ENCODE measurements at places on chromosomes 16 and 17.

DNA sequence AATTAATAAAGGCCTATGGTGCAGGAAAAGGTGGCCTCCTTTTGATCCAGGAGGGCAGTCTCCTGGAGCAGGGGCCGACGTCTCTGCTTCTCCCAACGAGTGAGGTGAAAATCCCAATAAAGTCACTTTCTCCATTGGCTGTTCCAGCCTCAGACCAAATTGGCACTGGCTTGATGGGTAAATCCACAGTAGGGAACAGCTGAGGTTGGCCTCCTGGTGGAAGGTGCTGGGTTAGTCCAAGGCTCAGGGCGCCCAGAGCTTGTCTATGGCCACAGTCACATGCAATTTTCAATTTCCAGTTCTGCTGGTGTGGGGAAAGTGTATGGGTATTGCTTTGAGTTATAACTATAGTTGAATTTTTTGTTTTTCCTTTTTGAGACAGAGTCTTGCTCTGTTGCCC lies 79.0 kb downstream of the NETO2 start:
- no peak for DNase-seq

GRCh38 chr17:83180264-83180995 lies 101.0 kb downstream of the METRNL start:
- DNase-seq = no peak

GRCh38 chr16:1119766-1120576 lies 23.9 kb upstream of the C1QTNF8 start:
- DNase-seq = no peak

- DNase-seq = no peak
Observed at GRCh38 chr17:4950075-4950745, 709 bp upstream of the ENO3 start.

DNA sequence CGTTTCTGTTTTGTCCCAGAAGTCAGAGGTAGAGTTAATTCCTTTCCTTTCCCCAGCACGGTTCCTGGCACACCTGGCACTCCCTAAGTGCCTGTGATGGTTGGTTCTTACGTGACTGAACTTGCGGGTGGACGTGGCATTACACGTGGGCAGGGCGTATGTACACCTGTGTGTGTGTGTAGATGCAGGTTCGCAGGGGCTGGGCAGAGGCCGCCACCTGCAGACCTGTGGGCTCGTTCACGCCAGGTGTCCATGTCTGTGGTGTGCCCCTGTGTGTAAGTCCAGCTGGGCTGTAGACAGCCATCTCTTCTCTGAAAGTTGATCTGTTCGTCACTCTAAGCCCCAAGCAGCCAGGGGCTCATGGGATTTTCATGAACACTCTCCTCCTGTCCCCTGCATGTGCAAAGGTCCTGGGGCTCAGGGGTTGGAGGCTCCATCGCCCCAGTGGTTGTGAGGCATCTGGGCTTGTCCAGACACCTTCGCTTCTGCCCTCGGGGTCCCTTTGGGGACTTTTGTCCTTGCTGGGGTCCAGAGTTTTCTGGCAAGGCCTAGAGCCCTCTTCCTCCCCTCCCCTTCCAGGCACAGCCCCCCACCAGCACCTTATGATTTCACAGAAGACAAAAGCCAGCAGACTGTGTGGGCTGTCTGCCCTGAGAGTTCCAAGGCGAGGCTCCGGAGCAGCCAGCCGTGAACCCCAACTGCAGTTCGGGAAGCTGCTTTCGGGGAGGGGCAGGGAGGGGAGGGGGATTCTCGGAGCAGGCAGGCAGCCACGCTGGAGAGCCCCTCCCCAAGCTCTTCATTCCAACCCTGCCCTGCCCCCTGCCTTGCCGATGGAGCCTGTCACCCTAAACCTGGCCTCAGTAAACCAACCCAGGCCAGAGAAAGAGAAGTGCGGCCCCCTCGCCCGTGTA lies 5.4 kb upstream of the FSCN2 start:
- no peak for DNase-seq

DNA sequence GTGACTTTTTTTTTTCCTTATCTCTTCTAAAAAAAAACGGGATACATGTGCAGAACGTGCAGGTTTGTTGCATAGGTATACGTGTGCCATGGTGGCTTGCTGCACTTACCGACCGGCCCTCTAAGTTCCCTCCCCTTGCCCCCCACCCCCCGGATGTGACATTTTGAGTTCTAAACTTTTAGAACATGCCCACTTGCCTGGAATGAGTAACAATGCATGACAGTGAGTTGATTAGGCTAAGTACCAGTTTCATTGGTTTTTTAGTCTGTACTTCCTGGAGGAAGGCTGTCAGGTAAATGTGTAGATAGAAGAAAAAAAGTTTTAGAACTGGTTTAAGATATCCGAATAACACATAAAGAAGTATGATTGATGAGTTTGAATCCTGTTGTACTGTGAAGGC lies 4.0 kb downstream of the BPTF start:
- no peak for DNase-seq

DNA sequence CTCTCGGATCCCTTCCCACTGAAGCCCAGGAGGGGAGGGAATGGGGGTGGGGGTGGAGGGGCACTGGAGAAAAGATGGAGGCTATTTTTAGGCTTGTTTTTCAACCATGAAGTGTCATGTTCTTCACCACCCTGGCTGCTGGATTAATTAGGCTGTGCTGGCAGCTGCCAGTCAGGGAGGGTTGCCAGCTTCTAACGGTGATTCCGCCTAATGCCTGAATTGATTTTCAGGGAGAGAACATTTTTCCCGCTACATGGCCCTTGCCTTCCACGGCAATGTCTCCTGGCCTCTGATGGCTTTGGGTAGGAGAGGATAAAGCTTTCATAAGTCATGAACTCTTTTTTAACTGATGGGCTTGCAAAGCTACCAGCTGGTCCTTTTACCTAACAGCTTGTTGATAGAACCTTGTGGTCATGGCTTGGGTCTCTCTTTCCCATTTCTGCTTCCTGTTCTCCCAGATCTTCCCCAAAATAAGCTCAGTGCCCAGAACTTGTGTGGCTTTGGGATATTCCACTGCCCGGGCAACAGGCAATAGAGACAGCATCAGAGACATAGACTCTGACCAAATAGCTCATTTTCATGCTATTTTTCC lies 167.4 kb downstream of the PITPNC1 start:
- DNase-seq = no peak

DNA sequence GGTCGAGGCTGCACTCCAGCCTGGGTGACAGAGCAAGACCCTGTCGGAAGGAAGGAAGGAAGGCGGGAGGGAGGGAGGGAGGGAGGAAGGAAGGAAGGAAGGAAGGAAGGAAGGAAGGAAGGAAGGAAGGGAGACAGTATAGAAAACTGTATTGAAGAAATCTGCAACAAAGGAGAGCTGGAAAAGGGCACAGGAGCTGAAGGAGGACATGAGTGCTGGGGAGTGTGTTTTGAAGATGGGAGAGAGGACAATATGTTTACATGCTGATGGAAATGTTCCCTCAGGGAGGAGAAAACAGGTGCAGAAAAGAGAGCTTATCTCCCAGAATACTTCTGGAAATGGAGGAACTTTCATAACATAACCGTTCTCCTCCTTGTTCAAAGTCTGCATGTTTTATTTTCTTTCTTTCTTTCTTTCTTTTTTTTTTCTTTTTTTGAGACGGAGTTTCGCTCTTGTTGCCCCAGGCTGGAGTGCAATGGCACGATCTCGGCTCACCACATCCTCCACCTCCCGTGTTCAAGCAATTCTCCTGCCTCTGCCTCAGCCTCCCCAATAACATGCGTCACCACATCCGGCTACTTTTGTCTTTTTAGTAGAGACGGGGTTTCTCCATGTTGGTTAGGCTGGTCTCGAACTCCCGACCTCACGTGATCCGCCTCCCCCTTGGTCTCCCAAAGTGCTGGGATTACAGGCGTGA lies 2.7 kb upstream of the HAP1 start:
- DNase-seq = no peak

- no peak for DNase-seq
Observed at GRCh38 chr16:84704253-84704652, 4.5 kb downstream of the USP10 start.

DNA sequence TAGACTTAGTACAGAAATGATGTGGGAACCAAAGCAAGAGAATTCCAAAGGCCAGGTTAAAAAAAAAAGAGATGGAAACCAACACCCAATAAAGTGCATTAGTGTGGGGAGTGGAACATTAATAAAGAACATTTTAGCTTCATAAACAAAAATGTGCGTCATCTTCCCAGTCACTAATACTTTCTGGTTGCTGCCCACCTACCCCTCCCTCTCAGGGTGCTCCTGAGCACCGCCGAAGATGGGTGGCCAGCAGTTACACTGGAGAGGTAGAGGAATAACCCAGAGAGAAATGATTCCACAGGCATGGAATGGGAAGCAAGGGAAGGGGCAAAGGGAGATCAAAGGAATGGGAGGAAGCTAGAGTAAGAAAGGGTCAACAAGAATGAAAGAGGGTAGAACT lies 6.0 kb upstream of the CHD3 start:
- DNase-seq = no peak

DNA sequence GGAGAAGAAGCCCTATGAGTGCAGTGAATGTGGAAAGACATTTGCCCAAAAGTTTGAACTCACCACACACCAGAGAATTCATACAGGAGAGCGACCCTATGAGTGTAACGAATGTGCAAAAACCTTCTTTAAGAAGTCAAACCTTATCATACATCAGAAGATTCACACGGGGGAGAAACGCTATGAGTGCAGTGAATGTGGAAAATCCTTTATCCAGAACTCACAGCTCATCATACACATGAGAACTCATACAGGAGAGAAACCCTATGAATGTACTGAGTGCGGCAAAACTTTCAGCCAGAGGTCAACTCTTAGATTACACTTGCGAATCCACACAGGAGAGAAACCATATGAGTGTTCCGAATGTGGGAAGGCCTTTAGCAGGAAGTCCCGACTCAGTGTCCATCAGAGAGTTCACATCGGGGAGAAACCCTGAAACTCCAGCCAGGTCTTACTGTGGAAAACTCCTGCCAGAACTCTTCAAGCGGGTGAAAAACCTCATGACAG lies 21.6 kb downstream of the ZFP1 start:
- DNase-seq = no peak

- DNase-seq = no peak
Observed at GRCh38 chr16:68786685-68787418, 49.8 kb downstream of the CDH1 start.

GRCh38 chr17:80432350-80432955 lies 17.5 kb downstream of the ENDOV start:
- no peak for DNase-seq

DNA sequence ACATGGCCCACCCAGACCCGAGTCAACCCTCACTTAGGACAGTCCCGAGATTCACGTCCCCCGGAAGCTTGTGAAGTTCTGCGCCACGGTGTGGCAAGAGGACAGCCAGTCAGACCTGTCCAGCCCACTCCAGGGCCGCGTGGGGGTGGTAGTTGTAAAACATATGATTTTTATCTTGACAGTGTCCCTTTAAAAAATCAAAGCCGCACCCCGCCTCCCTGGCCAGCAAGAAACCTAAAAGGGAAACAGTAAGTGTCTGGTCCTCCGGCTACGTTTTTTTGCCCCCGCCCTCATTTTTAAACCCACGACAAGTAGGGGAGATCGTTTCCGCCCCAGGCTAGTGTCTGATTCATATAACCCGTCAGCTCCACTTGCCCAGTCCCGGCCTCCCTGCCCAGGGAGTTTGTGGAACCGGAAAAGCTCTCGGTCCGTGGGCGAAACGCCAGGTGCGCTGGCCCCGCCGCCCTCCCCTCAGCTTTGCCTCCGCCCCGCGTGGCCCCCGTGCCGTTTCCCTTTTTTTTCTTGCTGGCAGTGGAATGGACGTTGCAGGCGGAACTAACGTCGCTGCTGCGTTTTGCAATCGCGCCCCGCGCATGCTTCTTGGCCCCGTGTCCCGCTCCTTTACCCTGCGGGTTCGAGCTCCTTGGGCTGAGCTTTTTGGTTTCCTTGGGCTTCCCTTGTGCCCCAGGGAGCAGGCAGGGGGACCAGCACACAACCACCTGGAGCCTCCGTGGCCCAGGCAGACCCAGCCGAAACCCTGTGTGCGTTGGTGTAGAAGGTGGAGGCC lies 13.3 kb upstream of the NUDT16L1 start:
- no peak for DNase-seq

- no peak for DNase-seq
Observed at GRCh38 chr16:84794186-84794585, 25.6 kb upstream of the CRISPLD2 start.

DNA sequence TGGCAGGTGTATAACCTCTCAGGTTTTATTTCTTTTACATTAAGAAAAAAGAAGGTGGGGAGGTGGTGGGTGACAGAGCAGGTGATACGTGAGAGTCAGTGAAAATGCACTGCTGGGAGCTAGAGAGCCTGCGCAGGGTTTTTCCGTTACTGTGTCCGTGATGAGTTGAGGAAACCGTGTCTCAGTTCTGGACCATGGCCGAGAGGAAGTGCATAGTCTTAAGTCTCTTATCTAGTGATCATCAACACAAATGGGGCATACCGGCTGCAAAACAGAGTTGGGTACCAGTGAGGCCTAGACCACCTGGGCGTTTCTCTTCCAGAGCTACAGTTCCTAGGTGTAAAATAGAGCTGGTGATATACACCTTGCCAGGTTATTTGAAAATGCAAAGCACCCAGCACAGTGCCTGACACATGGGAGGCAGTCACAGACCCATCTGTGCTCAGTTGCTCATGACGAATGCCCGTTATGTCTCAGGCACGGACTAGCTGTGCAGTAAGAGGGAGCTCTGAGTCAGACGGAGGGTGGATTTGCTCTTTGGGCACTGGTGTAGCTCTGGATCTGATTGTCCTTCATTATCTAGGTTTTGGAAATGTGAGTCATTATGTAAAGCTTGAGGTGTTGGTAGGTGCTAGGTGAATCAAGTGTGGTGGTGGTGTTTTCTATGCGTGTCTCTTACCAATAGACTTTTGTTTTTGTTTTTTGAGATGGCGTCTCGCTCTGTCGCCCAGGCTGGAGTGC lies 60.9 kb downstream of the RPTOR start:
- no peak for DNase-seq

DNA sequence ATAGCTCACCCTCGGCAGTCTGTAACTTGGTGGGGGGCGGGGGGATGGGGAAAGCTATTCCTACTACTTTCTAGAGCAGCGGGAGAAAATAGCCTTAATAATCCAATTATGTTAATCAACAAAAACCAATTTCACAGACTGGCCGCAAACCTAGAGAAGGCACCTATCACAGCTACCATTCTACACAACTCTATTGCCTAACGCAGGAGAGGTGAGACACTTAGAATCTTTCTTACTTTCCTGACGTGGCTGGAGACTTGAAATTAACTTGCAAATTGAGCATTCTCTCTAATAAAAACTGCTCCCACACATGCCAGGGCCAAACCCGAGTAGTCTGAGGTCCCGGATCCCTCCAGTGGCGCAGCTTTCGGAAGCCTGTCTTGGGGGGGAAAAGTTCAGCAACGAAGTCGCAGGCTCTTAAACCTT lies 794 bp downstream of the SMG6 start:
- DNase-seq = no peak

DNA sequence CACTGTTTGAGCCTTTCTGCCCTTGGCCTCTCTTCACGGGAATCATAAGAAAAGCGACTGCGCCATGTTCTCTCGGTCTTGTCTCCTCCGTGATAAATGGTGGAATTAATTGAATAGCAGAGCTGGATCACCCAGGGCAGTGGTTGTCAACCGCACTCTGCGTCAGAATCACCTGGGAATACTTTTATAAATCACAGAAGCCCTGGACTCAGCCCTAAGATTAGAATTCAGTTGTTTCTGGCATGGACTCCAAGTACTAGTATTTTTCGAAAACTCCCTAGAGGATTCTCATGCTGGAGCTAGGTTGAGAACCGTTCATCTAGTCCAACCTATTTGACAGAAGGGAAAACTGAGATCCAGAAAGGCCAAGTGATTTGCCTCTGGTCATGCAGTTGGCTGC lies 64.1 kb downstream of the SPACA3 start:
- DNase-seq = no peak

GRCh38 chr16:81005610-81006161 lies 999 bp downstream of the CMC2 start:
- no peak for DNase-seq

GRCh38 chr16:724188-725040 lies 1.8 kb downstream of the CCDC78 start:
- no peak for DNase-seq

- DNase-seq = no peak
Observed at GRCh38 chr16:61671161-61671560, 365.1 kb downstream of the CDH8 start.

Measured in stimulated activated CD8-positive, alpha-beta memory T cell treated with anti-CD3 and anti-CD28 coated beads, Interleukin-15, amount 100 ng/mL, for 24 hours (primary cell).